ENCODE measurements at places on chromosomes 16 and 17. TPM values are rescaled to one million over a fixed set of nuclear protein-coding genes. Genes with fewer than 3 reads are reported as not detected.

ADAD2 gene
- not detected for total RNA-seq

CPNE7 gene
- total RNA-seq = 5.7 TPM

LITAFD gene
- not detected for total RNA-seq

KRT17 gene
- not detected for total RNA-seq

ZG16 gene
- not detected for total RNA-seq

CDH11 gene
- not detected for total RNA-seq

CASKIN1 gene
- total RNA-seq = 0.19 TPM

SMIM36 gene
- not detected for total RNA-seq

DNA sequence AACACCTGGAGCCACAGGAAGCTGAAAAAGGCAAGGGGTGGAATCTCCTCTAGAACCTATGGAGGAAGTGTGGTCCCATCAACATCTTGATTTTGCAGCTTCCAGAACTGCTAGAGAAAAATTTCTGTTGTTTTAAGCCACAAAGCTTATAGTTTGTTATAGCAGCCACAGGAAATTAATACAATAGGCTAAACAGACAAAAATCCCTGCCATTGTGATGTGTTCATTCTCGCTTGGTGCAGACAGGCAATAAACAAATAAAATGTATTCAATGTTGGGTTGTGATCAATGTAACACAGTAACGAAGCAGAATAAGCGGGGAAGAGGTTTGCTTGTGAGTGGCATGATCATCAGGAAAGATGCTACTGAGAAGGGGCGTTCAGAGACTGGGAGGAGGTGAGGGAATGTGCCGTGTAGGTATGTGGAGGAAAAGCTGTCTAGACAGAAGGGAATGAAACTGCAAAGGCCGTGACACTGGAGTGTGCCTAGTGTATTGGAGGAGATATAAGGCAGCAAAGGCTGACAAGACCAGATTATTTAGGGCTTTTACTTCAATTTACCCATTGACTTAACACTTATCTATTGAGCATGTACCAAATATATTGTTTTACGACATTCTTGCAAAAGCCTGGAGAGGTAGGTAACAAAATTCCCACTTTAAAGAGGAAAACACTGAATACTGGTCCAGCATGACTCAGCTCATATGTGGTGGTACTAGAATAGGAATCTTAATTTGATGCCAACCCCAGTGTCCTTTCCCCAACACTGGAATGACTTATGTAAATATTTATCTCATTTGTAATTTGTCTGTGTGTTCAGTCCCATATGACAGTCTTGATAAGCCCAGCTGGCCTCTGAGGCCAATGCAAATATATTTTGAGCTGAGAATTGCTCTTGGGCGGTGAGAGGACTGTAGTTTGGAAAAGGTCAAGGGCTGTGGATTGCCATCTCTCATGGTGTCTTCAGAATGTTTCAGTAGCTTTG lies 375.9 kb downstream of the CDH13 start:
- no peak for DNase-seq
- no peak overlapping the region for H3K27ac ChIP-seq
- H3K4me3 ChIP-seq = no peak overlapping the region
- no peaks in the 10 kb centered on the region for H3K27me3 ChIP-seq
- H3K4me1 ChIP-seq = no peaks in the 10 kb centered on the region

GRCh38 chr16:75248536-75249380 lies 2.7 kb downstream of the BCAR1 start:
- H3K4me3 ChIP-seq = no peak overlapping the region
- H3K4me1 ChIP-seq = peaks cover 5% of the 10 kb centered on the region
- H3K27ac ChIP-seq = no peak overlapping the region
- DNase-seq = no peak

- H3K27me3 ChIP-seq = no peaks in the 10 kb centered on the region
- no peak overlapping the region for H3K27ac ChIP-seq
- H3K4me3 ChIP-seq = no peak overlapping the region
- H3K36me3 ChIP-seq = no peaks in the 10 kb centered on the region
Measured at GRCh38 chr16:15900901-15901500, 12.6 kb upstream of the CEP20 start.

GRCh38 chr16:78852081-78852635 lies 748.4 kb downstream of the MAF start:
- no peak overlapping the region for H3K27ac ChIP-seq
- H3K27me3 ChIP-seq = no peaks in the 10 kb centered on the region
- no peak overlapping the region for H3K4me3 ChIP-seq
- H3K4me1 ChIP-seq = no peaks in the 10 kb centered on the region
- H3K36me3 ChIP-seq = no peaks in the 10 kb centered on the region

DNA sequence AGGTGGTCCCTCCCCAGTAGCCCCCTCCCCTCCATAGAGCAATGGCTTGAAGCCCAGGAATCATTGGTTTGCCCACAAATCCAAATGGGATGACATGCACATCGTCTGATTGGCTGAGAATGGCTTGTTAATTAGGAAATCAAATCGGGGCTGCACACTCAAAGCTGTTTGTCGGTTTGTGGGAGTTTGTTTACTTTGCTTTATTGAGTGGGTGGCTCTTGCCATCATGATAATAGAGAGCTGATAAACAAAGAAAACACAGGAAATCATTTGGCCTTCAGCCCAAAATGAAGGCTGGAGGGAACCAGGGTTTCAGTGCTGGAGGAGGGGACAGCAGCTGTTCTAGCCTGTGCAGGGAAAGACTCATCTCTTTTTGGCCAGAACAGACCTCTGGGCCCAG lies 316.3 kb downstream of the CBLN1 start:
- no peak for DNase-seq
- H3K4me3 ChIP-seq = no peak overlapping the region
- no peaks in the 10 kb centered on the region for H3K36me3 ChIP-seq
- no peaks in the 10 kb centered on the region for H3K27me3 ChIP-seq
- H3K4me1 ChIP-seq = no peaks in the 10 kb centered on the region

- no peak overlapping the region for H3K4me3 ChIP-seq
- no peak for DNase-seq
- H3K27me3 ChIP-seq = no peaks in the 10 kb centered on the region
- H3K27ac ChIP-seq = no peak overlapping the region
Measured at GRCh38 chr16:4347010-4347409, 4.1 kb downstream of the PAM16 start.

DNA sequence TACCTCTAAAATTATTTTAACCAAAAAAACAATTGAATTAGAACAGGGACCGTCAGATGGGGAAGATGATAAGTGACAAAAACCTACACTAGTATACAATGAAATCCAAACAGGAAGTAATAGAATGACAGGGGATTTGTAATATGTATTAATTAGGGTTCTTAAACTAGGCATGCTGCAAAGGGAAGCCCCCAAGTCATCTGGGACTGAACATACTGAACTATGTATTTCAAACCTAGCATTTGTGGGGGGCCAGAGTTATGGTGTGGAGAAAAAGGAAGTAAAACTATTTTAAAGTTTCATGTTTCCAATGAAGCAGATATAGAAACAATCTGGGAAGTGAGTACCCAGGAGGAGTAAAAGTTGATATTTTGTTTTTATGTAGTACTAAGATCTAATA lies 133.2 kb upstream of the HS3ST3A1 start:
- no peaks in the 10 kb centered on the region for H3K36me3 ChIP-seq
- DNase-seq = no peak
- H3K4me3 ChIP-seq = no peak overlapping the region
- no peaks in the 10 kb centered on the region for H3K4me1 ChIP-seq
- no peaks in the 10 kb centered on the region for H3K27me3 ChIP-seq

DNA sequence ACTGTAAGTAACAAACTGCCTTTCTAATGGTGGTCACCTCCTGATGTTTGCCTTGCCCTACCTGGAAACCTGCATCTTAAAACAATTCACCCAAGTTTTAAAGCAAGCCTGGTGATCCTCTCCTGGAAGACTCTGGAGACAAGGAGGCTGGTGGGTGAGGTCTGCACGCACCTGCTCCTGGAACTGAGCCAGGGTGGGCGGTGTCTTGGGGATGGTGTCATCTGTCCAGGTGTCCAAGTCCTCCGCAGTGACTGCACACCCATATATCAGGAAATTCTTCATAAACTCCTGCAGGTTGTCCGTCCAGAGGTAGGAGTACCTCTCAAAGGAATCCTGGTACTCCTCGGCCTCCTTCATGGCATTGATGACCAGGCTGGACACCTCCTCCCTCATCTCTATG lies 44.9 kb downstream of the DNAH17 start:
- H3K4me1 ChIP-seq = peaks cover 35% of the 10 kb centered on the region
- H3K4me3 ChIP-seq = no peak overlapping the region
- H3K36me3 ChIP-seq = no peaks in the 10 kb centered on the region
- no peak overlapping the region for H3K27ac ChIP-seq

DNA sequence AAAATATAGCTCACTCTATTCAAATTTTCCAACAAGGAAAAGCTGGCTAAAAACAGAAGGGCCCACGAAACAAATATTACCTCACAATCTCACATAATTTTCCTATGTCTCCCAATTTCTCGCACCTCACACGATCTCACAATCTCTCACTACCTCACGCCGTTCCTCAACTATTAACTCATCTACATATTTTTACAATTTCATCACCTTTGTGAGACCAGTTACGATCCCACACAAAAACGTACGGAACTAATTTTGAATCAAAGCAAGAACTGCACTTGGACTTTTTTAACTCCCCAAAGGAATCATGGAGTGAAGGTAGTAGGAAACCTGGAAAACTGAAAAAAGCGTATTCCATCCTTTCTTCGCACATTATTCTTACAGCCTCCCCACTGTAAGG lies 1.1 kb downstream of the CBX1 start:
- H3K27ac ChIP-seq = no peak overlapping the region
- H3K27me3 ChIP-seq = no peaks in the 10 kb centered on the region
- DNase-seq = no peak

GRCh38 chr17:50672831-50673551 lies 34.7 kb downstream of the ANKRD40 start:
- H3K4me1 ChIP-seq = peaks cover under 1% of the 10 kb centered on the region
- no peak overlapping the region for H3K4me3 ChIP-seq
- no peaks in the 10 kb centered on the region for H3K27me3 ChIP-seq
- DNase-seq = no peak
- H3K27ac ChIP-seq = no peak overlapping the region
- H3K36me3 ChIP-seq = no peaks in the 10 kb centered on the region

GRCh38 chr17:44898768-44899073 lies 524 bp downstream of the EFTUD2 start:
- H3K27ac ChIP-seq = peak overlapping the region; percentile 99
- peak overlapping the region; percentile 93 for H3K4me3 ChIP-seq
- peaks cover 12% of the 10 kb centered on the region for H3K36me3 ChIP-seq
- peak; percentile 34 for DNase-seq
- peaks cover 23% of the 10 kb centered on the region for H3K4me1 ChIP-seq

- no peak for DNase-seq
Measured at GRCh38 chr17:67290711-67291291, 45.8 kb upstream of the HELZ start.

- H3K36me3 ChIP-seq = no peaks in the 10 kb centered on the region
- no peak for DNase-seq
- H3K27me3 ChIP-seq = peaks cover 7% of the 10 kb centered on the region
- H3K4me1 ChIP-seq = no peaks in the 10 kb centered on the region
- no peak overlapping the region for H3K27ac ChIP-seq
- H3K4me3 ChIP-seq = no peak overlapping the region
Measured at GRCh38 chr17:19404264-19404663, 6.8 kb upstream of the RNF112 start.

GRCh38 chr16:52404546-52404945 lies 142.4 kb downstream of the TOX3 start:
- H3K4me3 ChIP-seq = no peak overlapping the region
- H3K27me3 ChIP-seq = no peaks in the 10 kb centered on the region
- no peaks in the 10 kb centered on the region for H3K36me3 ChIP-seq
- no peak overlapping the region for H3K27ac ChIP-seq

GRCh38 chr16:61797296-61797795 lies 238.9 kb downstream of the CDH8 start:
- no peaks in the 10 kb centered on the region for H3K4me1 ChIP-seq
- DNase-seq = no peak
- H3K27ac ChIP-seq = no peak overlapping the region
- no peak overlapping the region for H3K4me3 ChIP-seq

DNA sequence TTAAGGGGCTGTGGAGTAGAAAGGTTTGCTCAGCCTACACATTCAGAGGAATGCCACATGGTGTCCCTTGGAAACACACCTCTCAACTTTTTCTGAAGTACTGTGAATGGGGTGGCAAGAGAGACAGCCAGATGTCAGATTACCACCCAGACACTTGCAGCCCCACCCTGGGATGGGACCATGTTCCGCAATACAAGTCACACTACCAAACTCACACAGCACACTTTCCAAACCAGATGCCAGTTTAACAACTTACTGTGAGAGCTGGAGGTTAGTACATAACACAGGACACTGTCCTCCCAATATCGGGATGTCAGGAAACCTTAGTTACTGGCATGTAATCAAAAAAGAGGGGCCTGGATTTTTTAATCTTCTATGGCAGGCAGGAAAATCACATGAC lies 7.9 kb downstream of the USP7 start:
- no peaks in the 10 kb centered on the region for H3K27me3 ChIP-seq
- H3K27ac ChIP-seq = no peak overlapping the region
- H3K4me3 ChIP-seq = no peak overlapping the region

DNA sequence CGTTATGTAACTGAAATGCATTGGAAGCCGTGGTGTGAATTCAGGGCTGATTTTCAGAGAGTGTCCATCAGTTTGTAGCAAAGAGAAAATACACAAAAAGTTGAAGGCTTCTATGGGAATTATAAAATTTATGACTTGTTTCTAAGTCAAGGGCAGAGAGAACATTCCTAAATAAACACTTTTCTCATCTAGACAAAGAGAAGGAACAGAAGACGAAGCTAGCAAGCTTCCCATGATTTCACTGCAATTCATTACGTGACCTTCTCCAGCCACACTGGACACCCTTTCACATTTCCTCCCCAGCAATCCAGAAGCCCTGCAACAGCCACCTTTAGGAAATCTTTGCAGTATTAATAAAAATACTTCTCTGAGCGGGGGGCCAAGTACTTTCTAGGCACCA lies 67.8 kb downstream of the TMEM100 start:
- H3K4me1 ChIP-seq = no peaks in the 10 kb centered on the region
- no peak overlapping the region for H3K4me3 ChIP-seq
- no peaks in the 10 kb centered on the region for H3K36me3 ChIP-seq
- peaks cover 11% of the 10 kb centered on the region for H3K27me3 ChIP-seq

DNA sequence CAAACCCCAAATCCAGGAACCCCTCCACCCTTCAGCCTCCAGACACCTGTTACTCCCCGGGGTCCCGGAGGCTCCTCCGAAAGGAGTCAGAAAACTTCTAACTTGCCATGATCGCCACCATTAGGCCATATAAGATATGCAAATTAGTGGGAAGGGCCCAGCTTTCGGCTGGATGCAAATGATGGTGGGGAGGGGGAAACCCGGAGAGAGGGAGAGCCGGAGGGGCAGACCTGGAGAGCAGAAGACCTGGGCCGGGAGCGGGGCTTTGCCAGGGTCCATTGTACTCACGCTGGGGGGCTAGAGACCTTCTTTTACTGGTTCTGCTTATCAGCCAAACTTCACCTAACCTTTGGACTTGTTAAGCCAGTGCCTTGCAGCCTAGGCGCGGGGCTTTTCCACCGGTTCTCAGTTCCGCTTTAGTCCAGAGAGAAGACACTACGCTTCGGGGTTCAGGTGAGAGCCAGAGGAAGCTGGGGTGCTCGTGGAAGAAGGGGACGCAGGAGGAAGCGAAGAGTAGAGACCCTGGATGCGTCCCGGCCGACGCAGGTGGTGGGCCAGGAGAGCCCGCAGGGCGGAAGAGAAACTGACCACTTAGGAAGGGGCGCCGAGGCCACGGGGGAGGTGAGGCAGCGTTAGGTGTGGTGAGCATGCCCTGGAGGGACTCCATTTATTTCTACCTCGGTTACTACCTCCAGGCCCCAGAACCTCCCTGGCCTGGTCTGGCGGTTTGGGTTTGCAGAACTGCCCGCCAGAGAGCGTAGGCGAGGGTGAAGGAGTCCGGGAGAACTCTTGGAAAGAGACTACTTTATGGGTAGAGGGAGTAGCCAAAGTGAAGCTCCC lies at the start of gene HNF1B:
TSS of gene HNF1B (minus strand) at position 99 of the 840 bp plus-strand sequence. CDS start 175 bp downstream, outside the sequence.
- no peaks in the 10 kb centered on the region for H3K36me3 ChIP-seq
- no peak within 1 kb of the TSS for H3K4me3 ChIP-seq

- H3K4me3 ChIP-seq = no peak overlapping the region
- peaks cover 79% of the 10 kb centered on the region for H3K36me3 ChIP-seq
- peak overlapping the region; percentile 19 for H3K27ac ChIP-seq
- DNase-seq = no peak
- no peaks in the 10 kb centered on the region for H3K4me1 ChIP-seq
Measured at GRCh38 chr16:68563631-68564381, 24.7 kb downstream of the ZFP90 start.
